ENCODE measurements at places on chromosomes 1 and 21.
A peak's percentile ranks its signal among the peaks of the same experiment; 100 is the strongest.

GRCh38 chr1:116161877-116162390, 50.7 kb downstream of the MAB21L3 start:
- DNase-seq: no peak

DNA sequence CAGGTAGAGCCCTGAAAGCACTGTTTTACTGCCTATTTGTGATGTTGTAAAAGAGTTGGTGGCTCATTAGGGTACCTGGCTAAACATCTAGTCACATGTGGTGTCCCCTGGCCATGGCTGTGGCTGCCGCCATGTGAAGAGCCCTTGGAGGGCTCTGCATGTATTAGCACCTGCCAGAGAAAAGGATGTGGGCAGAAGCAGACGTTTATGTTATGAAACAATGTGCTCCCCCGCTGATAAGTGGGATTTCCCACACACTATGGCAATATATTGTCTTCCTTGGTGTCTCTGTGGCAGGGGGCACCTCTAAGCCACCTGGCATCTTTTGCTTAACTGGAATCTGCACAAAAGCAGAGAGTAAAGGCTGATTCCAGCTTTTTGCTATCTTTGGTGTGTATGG, 9.6 kb downstream of the TENT5C start:
- DNase-seq: no peak

GRCh38 chr1:119593805-119594204, 54.3 kb downstream of the ZNF697 start:
- no peak for DNase-seq

- no peak for DNase-seq
These were observed 48.4 kb upstream of the RNPC3 start for GRCh38 chr1:103477101-103477500.

DNA sequence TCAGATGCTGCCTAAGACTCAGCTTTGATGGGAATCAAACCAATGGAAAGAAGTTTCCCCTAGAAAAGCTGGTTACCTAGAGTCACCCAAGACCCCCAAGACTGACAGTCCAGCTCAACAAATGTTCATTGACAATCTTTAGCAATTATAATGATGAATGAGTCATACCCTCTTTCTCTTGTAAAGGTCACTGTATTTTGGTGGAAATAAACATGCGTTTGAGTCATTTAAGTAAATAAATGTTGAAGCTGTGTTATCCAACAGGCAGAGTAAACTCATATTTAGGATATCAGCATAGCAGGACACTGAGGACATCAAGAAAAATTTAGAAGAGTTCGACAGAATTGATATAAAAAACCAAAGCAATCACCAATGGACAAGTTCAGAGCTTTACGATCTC, 295.9 kb downstream of the RGS7 start:
- peak; percentile 10 for DNase-seq
